ENCODE measurements at places on chromosomes 6 and 20.

DNA sequence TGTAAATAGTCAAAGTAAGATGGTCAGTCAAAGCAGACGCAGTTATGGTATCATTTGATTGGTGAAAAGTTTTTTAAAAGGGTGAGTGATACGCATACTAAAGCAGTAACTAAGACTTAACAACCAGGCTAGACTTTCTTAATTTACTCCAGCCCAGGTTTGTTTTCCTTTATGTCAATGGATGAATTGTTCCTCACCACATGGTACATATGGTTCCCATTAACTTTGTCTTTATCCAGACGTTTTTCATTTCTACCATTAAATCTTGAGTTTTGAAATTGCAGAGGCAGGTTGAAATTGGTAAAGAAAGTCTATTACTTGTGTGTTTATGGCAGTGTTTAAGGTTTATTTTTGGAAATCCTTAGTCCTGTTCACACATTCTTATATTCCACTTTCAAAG lies 98.5 kb upstream of the SCGN start:
- no peak for DNase-seq

- no peak for DNase-seq
Observed at GRCh38 chr6:5280920-5281319, 19.6 kb downstream of the FARS2 start.

DNA sequence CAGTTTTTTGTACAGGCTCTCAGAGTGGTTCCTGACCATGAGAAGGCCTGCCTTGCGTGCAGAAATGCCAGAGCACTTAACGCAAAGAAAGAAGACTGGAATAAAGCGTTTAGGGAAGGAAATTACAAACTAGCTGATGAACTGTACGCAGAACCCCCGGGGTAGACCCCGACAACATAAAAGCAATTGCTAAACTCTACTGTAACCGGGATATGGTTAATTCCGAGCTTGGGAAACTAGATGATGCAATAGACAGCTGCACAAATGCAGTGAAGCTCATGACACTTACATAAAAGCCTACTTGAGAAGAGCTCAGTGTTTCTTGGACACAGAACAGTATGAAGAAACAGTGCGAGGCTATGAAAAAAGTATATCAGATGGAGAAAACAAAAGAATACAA lies 35.7 kb downstream of the CITED2 start:
- peak; percentile 77 for DNase-seq

DNA sequence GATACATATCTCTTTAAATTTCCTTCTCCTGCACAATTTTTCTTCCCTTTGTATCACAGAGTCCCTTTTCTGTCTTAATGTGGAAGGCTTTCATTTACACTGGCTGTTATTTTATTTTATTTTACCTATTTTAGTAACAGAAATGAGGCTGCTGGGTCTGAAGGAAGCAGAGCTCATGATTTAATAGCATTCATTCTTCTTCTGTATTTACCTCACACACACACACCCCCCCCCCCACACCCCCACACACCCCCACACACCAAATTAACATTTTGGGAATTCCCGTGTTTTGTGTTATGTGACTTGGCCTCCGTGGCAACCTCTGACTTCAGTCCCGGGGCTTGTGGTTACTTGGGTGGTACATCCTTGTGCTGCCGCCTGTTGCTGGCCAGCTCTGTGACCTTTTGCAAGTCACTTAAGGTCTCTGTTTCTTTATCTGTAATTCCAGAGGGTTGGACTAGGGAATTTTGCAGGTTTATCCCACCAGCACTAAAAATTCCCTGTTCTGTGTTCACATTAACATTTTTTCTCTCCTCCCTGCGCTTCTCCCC lies 108.8 kb downstream of the TIAM2 start:
- DNase-seq, result no peak

GRCh38 chr6:46338131-46338530 lies 153.1 kb downstream of the RCAN2 start:
- no peak for DNase-seq

- no peak for DNase-seq
Observed at GRCh38 chr6:9248133-9248532, 812.8 kb upstream of the SLC35B3 start.

DNA sequence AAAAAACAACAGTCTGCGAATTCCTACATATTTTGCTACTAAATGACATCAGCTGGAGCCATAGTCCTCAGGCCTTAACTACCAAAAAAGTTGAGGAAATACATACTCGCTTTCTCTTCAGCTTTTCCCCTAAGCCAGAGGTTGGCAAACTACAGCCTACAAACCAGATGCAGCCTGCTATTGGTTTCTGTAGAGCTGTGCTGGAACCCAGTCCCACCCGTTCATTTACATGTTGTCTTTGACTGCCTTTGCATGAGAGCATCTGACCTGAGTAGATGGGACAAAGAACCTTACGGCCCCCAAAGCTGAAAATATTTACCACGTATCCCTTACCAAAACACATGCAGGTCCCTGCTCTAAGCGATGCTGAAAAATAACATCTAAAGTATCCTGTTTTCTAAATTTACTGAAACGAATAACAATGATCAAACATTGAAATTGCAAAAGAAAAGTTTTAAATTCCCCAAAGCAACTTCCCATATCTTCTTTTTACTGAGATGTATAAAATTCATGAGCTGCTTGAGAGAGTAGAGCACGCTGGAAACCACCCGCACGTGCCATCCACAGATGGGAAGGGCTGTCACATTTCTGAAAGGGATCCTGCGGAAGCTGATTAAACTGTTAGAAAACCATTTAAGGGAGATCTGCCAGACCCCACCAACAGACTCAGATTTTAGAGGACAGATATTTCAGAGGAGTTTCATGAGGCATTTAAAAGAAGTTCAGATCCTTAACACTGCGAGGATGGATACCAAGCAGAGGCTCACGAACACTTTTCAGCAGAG lies 124.1 kb downstream of the PRKN start:
- DNase-seq, result no peak

GRCh38 chr20:32238483-32239425 lies 31.1 kb downstream of the POFUT1 start:
- no peak for DNase-seq

DNA sequence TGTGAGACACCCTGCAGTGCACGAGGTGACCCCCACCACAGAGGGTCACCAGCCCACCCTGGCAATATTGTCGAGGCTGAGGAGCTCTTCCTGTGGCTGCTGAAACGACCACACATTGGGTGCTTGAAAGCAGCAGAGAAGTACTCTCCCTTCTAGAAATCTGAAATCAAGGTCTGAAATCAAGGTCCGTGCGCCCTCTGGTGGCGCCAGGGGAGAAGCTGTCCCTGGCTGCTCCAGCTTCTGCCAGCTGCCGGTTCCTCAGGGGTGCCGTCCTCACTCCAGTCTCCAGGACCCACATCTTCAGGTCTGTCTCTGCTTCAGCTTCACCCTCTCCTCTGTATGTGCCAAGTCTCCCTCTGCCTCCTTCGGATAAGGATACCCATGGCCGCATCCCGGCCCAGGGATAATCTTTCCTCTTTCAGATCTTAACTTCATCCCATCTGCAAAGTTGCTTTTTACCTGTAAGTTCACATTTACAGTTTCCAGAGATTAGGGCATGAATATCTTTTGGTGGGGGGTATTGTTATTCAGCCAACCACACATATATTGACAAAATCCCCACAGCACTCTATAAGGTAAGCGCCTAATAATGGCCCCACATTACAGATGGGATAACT lies 108.3 kb upstream of the PHACTR3 start:
- peak; percentile 43 for DNase-seq

- DNase-seq, result no peak
Observed at GRCh38 chr20:12410783-12411182, 493.1 kb downstream of the BTBD3 start.

GRCh38 chr6:108518714-108519576 lies 41.8 kb upstream of the FOXO3 start:
- no peak for DNase-seq

DNA sequence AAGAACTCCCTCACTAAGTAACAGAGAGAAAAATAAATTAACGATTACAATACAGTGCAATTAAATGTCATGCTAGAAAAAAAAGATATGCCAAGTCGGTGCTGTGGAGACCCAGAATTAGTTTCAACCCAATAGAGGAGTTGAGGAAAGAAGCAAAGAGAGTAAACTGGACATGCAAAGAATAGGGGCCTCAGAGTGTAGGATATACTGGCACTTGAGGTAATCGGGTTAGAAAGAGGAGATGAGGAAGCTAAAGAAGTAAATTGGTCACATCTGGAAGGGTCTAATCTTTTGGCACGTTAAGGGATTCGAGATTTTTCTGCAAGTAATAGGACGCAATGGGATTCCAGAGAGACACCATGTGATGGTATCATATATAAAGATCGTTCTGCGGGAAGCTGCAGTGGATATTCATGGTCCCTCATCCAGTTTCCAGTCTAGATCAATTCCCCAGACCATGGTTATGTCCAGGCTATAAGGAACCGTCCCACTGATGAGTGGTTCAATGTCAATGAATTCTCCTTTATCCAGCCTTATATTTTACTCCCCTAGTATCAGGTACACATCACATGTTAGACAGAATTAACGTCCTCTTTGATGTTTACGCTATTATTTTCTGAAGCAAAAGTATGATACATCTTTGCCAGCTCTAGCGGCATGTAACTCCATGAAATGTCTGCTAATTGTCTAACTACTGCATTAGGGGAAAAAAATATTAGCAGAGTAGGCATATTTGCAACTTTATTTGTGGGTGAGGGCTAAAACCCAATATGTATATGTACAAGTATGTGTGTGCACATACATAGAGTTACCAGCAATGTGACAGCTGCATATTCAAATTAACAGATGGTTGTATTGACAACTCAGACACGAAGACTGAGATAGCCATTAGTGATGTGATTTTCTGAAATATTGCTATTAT lies 1.1 kb upstream of the TBC1D32 start:
- peak; percentile 56 for DNase-seq

DNA sequence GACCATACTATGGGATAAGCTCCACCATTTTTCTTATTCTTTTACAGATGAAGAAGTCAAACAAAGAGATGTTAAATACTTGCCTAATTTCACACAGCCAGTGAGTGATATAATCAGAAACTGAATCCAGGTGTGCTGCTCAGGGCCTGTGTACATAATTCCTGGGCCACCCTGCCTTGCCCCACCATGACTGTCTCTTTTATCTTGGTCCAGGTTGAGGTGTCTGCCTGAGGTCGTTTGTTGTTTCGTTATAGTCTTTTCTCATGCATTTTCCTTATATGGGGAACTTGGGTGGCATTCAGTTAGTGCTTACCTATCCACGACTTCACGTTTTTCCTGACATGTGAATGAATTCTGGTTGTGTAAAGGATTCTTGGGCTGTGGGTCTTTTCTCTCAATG lies 277.6 kb downstream of the COL12A1 start:
- DNase-seq, result no peak

DNA sequence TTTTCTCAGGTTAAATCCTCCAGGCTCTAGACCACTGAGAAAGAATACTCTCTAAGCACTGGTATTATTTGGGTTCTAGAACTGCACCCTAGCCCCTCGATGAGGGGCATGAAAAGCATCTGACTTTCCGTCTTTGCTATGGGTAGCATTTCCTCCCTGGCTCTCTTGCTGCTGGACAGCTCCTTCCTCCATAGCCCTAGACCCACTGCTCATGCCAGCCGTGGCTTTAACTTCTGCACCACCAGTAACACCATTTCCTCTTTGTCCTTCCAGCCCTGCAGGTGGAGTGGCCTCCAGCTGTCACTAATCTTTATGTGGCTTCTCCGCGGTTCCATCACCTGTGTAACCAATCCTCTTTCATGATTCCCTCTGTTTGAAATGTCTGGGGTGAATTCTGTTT lies 194.9 kb downstream of the SCP2D1 start:
- no peak for DNase-seq

- DNase-seq, result no peak
Observed at GRCh38 chr6:8446391-8446790, 11.0 kb upstream of the SLC35B3 start.

DNA sequence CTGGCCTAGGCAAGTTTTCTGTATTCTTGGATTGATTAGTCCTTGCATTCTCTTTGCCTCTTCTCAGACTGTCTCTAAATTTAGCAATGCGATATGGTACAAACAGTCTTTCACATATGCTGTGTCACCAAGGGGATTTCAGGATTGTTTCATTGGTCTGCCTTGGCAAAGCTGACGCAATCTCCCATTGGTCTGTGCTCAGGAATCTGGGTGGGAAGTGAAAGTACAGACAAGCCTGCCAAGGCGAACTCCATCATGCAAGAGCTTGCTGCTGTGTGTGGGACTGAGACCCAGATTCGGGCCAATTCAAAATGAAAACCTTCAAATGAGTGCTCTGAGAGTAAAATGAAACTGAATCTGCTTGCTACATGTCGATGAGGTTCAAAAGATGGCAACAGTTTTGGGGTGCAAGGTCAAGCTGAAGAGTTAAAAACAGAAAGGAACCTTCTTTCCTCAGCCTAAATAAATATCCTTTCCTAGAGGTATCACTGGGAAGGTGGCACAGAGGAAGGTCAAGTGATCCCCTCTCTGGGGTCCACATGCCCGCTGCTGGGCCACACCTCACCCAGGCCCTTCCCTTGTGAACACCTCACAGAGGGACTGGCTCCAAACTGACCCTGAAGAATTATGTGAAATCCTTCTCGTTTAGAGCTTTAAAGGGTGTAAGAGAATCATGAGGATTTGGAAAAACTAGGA lies 198.8 kb upstream of the PREP start:
- peak; percentile 96 for DNase-seq

DNA sequence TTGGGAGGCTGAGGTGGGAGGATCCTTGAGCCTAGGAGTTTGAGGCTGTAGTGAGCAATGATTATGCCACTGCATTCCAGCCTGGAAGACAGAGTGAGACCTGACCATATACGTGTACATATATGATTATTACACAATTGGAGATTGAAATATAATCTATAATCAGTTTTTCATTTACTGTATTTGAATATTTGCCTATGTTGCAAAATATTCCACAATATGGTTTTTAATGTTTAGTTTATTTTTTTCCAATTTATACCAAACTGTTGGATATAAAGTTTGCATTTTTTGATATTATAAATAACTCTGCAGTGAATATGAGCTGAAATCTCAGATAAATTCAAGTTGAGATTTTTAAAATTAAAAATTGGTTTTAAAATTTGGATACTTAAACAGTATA lies 79.6 kb upstream of the SIRPG start:
- no peak for DNase-seq

DNA sequence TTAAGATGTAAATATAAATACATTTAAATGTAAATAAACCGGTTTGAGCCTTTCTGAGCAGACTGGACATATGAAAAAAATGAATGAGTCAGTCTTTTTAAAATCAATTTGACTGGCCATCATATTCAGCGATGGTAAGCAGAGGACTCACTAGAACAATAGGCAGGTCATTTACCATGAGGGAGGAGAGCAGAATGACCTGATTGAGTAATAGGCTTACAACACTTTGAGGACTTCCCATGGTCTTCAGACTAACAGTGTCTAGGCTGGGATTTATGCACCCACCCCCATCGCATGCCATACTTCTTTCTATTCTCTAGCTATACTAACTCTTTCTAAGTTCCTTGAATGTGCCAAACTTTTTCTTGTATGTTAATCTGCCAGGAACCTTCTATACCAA lies 241.9 kb upstream of the RAB32 start:
- DNase-seq, result no peak

DNA sequence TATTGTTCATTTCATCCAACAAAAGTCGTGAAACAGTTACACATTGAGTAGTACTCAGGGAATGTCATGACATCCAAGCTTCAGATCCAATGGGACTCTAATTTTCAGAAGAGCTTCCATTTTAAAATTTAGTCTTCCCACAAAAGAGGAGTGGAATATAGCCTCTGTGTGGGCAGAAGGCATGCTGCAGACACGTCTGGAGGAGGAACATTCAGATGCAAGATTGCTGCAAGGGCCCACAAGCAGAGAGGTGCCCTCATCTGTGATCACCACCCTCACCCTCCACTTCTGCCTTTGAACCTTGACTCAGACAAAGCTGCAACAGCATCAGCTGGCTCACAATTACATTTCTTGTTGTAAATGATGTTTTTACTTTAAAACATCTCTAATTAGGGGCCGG lies 29.9 kb downstream of the NRN1 start:
- DNase-seq, result no peak

- DNase-seq, result no peak
Observed at GRCh38 chr6:5850848-5851255, 155.9 kb downstream of the NRN1 start.
